Upper lobe of right lung (tissue), 1 donor: ENCODE measurements at places on chromosomes 3 and 15. TPM values are rescaled to one million over a fixed set of nuclear protein-coding genes. Genes with fewer than 3 reads are reported as not detected.

DNA sequence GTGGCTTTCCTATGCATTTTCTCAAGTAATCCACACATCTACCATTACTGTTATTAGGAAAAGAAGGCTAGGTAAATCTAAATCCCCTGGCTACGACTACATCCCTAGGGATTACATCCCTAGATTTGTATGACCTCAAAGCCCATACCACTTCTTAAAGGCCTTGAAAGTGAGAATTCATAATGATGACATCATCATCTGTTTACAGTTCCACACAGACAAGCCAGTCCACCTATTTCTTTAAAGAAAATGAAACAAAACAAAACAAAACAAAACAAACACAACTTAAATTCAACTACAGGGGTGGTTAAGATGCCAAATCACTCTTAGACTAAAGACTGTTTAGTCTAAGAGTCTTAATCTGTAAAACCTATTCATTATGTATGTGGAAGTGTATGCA lies 5.7 kb downstream of the WDR72 start:
- no peak for DNase-seq

GRCh38 chr15:41284427-41285177 lies 47.8 kb downstream of the OIP5 start:
- no peak for DNase-seq

DNA sequence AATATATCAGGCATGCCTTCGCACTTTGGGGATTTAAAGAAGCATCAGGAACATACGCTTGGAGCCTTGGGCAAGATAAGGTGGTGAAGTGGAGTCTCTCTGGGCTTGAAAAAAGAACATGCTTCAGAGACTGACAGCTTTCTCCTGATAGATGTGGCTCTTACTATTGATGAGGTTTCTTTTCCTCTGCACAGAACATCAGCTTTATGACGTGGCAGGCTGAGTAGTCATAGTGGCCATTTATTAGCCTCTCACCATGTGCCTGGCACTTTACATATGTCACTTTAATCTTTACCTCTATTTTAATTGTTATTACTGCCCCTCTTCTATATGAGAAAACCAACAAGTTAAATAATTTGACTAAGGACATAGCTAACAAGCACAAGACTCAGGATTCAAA lies 19.0 kb upstream of the LRRC58 start:
- DNase-seq, result no peak

- DNase-seq, result no peak
Observed at GRCh38 chr3:158717576-158717975, 14.7 kb downstream of the RARRES1 start.

DNA sequence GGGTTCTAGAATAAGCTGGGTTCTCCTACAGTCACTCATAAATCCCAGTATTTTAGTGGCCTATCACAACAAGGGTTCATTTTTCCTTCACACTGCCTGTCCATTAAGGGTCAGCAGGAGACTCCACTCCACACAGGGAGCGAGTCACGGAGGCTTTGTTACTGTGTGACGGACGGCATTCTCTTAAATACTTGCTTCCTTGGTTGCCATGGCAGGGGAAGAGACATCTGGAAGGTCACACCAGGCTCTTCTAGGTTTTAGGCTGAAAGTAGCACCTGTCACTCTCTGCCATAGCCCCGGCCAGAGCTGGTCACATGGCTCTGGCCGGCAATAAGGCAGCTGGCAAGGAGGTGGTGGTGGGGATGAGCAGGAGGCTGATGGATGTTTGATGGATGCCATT lies 89.4 kb upstream of the ANKRD34C start:
- DNase-seq, result no peak

DNA sequence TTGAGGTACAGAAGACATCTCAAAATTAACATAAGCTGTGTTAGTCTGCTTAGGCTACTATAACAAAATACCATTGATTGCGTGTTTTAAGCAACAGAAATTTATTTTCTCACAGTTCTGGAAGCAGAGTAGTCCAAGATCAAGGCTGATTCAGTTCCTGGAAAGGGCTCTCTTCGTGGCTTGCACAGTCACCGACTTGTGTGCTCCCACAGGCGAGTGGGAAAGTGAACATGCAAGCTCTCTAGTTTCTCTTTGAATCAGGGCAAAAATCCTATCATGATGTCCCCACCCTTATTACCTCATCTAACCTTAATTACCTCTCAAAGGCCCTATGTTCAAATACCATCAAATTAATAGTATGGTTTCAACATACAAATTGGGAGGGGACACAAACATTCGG lies 505.9 kb downstream of the ZIC1 start:
- DNase-seq, result no peak

Gene ATP6V1A
- total RNA-seq, result 102 TPM

- DNase-seq, result no peak
Observed at GRCh38 chr3:10706156-10706739, 109.8 kb upstream of the SLC6A11 start.

DNA sequence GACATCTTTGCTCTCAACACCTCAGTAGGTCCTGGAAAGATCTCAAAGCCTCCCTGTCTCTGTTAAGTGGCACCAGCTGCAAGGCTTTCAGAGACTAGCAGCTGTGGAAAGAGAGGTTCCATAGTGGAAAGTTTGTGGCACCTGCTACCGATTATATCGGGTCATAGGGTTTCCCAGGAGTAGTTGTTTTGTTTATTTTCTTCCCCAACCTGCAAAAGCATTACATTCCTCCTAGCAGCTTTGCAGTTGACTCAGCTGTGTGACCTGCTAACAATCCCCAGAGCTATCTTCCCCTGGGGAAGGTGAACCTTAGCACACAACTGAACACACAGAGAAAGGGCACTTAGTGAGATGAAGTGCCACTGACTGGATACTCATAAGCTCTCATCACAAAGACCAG lies 598.9 kb upstream of the GRM7 start:
- no peak for DNase-seq

GRCh38 chr3:76585794-76586392 lies 454.0 kb upstream of the ROBO2 start:
- DNase-seq, result no peak

DNA sequence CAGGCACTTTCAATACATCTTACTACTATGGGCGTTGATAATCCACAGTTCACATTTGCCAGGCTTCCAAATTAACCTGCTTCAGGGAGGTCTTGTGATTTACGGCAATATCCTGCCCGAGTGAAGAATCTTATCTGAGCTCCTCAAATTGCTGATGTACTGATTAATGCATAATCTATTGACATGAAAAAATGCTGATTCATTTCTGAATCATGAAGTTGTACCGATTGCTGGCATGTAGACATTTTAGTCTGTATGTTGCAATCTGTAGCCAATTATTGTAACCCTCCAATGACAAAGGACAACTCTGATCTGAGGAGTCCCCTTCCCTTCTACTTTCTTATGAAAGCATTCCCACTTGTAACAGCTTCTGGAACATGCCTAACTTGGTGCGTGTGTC lies 97.2 kb downstream of the SEC22A start:
- no peak for DNase-seq

- DNase-seq, result no peak
Observed at GRCh38 chr3:171574556-171575240, 114.5 kb upstream of the TNIK start.

DNA sequence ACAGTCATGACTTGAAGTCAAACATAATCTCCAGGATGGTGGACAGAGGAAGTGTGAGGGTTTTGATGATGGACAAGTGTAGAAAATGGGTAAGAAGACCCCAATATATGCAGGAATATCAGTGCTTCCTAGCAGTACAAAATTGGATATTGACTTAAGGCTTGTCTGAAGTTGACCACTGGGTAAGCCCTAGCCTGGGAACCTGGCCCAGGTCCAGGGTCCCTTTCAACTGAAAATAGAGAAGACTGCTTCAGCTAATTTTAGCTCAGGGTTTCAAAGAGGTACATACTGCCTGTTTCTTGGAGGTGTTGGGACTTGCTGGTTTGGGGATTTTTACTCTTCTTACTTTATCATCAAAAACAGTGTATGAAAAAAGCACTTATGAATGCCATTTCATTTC lies 4.7 kb downstream of the NR1D2 start:
- no peak for DNase-seq

GRCh38 chr15:74696398-74696729 lies 540 bp upstream of the EDC3 start:
- no peak for DNase-seq
